Erythroblast (primary cell): ENCODE measurements at places on chromosomes 2 and 18.

DNA sequence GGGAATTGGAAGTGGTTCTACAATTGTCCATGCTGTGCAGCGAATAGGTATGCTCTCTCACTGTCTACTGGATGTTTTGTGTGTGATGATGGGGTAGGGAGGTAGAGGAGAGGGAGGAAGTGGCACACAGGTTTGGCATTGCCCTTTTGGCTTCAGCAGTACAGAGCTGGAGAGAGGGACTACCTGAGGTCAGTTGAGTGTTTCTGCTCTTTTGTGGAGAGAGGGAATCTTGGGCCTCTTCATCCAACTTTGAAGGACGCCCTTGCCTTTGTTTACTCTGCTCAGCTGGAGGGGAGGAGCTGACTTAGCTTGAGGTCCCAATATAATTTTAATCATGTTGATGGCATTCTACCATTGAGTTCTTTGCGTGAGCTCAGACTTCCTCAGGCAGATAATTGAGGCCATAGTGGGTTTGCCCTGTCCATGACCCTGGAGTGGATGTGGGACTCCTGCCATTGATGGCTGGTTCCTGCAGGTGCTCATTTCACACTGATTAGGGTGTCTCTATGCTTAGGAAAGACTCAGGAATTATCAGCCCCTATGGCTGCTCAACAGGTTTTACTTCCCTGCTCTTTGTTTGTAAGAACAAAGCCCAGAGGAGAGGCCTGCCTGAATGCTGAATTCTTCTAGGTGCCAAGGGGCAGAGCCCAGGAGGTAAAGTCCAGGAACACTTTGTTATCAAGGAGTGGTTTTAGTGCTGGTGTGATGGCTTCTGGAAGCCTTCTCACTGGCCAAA, 7.2 kb downstream of the RPIA start:
- no peak for DNase-seq

DNA sequence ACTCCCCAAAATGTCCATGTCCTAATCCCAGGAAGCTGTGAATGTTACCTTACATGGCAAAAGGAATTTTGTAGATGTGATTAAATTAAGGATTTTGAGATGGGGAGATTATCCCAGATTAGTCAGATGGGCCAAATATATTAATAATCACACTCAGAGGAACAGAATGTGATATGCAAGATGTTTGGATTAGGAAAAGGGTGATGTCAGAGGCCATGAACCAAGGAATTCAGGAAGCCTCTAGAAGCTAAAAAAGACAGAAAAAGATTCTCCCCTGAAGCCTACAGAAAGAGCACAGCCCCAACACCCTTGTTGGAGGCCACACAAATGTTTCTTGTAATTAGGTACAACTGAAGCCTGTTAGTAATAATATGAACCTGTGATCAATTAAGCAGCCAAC, 13.1 kb downstream of the TMEM131 start:
- DNase-seq, result no peak

DNA sequence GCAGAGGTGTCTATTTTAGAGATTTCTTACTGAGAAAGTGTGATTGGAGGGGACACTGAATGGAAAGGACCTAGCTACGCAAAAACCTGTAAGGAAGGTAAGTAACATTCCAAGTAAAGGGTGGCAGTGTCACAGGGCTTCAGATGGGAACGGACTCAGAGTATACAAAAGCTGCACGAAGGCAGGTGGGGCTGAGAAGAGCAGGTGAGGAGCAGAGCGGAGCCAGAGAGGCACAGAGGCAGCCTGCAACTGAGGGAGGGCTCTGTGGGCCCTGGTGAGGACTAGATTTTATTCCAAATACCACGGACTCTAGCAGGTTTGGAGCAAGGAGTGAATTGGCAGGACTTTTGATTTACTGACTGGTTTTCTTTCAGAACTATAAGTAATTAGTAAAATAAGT, 331.3 kb upstream of the PKDCC start:
- no peak for DNase-seq

DNA sequence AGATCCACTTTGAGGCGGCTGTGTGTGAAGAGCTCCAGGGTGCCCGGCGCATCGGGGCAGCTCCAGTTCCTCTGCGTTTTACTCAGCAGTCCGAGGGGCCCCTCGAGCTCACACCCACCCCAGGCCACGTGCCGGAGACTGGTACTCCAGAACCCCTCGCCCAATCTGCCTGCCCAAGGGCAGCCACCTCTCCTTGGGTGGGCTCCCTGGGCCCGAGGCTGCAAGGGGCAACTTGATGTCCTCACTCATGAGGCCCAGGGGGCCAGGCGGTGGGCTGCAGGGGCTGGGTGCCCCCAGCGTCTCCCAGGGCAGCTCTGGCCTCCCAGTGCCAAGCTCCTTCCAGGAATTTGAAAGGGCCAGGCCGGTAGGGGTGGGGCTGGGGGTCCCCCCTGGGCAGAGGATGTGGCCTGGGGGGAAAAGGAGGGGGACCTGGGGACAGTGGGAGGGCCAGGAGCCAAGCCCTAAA, 16.7 kb downstream of the RAMP1 start:
- DNase-seq, result no peak

GRCh38 chr2:68385220-68385906, 20.3 kb downstream of the PLEK start:
- no peak for DNase-seq

DNA sequence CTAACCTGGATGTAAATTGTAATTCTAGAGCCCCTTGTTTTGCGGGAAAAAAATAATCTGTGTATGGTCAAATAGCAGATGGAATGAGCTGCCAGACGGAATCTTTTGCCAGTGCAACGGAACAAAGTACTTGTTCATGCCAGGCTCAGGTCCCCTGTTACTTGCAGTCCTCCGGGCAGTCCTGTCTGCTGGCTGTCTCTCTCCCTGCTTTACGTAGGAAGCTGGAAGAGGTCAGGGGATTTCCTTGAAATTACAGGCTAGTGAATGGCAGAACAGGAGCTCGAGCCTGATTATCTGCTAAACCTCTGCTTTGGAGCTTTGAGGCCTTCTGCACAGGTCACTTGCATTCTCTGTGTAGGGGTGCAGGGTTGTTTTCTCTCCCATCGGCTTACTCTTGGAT, 54.8 kb downstream of the LRRFIP1 start:
- DNase-seq, result no peak
